ENCODE measurements at places on chromosomes 12 and 14.

- DNase-seq, result no peak
These were observed 15.4 kb upstream of the TRHDE start for GRCh38 chr12:72256725-72257124.

- peak; percentile 90 for DNase-seq
These were observed 98.3 kb downstream of the LRRC74A start for GRCh38 chr14:76924371-76925096.

GRCh38 chr14:44960646-44961045 is 1.1 kb downstream of the KLHL28 start:
- DNase-seq, result no peak

DNA sequence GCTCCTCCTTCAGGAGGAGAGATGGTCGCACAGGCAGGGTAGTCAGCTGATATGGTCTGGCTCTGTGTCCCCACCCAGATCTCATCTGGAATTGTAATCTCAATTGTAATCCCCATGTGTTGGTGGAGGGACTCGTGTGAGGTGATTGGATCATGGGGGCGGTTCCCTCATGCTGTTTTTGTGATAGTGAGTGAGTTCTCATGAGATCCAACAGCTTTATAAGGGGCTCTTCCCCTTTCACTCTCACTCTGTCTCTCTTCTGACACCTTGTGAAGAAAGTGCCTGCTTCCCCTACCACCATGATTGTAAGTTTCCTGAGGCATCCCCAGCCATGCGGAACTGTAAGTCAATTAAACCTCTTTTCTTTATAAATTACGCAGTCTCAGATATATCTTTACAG is 218.9 kb upstream of the TMTC1 start:
- DNase-seq, result no peak

DNA sequence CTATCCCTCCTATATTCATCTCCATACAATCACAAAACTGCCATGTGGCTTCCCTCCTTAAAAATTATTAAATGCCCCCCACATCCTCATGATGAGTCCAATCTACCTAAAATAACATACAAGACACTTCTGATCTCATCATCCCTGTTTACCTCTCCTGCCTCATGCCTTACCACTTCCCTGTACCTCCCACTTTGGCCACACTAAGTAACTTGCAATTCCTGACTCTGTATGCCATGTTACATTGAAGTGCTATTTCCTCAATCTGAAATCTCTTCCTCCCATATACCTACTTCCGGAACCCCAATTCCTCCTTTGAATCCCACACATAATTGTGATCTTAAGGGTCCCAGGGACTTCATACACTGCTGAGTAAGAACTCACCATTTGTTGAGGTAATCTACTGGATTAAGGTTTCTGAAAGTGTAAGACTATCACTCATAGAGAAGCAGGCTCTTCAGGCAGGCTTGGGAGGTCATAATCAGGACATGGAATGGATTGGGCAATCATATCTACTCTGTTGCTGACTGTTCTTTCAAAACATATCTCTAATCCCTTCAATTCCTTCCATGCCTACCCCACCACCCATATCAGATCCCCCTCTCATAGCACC is 117.6 kb upstream of the PLEKHG7 start:
- DNase-seq, result no peak

GRCh38 chr12:118900993-118901392 is 80.3 kb upstream of the SRRM4 start:
- DNase-seq, result no peak

GRCh38 chr14:105019861-105020814 is 745 bp downstream of the CDCA4 start:
- DNase-seq, result no peak

DNA sequence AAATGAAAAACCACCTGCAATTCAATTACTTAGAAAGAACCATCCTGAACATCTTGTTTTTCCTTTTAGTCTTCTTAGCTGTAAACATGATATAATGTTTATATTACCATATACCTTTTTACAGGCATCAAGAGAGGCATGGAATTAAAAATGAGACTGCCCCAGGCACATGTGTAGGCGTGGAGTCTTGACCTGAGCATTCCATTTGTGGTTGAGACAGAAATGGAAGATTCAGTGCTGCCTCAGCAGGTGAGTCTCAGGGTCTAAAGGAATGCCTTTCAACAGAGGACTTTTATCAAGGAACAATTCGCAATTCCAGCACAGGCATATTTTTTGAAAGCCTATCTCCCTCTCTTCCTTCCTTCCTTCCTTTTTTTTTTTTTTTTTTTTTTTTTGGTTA is 8.0 kb upstream of the NANOGNB start:
- DNase-seq, result no peak

DNA sequence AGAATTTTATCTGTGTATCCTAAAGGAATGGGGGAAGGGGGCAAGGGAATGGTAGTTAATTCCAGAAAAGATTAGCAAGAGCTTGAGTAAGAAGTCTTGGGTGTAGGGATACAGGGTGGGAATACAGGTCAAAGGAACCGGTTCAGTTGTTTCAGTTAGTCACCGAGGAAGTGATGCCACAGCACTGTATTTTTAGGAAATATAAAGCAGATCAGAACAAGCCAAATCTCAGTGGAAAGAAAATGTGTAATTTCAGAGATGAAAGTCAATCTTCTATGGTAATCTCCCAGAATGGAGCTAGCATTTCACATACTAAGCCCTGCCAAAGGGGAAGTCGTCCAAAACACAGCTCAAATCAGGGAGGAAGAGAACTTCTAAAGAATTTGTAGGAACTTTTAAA is 4.7 kb upstream of the TUBA1C start:
- DNase-seq, result no peak

- DNase-seq, result no peak
These were observed 27.0 kb downstream of the P2RX7 start for GRCh38 chr12:121159467-121160307.

DNA sequence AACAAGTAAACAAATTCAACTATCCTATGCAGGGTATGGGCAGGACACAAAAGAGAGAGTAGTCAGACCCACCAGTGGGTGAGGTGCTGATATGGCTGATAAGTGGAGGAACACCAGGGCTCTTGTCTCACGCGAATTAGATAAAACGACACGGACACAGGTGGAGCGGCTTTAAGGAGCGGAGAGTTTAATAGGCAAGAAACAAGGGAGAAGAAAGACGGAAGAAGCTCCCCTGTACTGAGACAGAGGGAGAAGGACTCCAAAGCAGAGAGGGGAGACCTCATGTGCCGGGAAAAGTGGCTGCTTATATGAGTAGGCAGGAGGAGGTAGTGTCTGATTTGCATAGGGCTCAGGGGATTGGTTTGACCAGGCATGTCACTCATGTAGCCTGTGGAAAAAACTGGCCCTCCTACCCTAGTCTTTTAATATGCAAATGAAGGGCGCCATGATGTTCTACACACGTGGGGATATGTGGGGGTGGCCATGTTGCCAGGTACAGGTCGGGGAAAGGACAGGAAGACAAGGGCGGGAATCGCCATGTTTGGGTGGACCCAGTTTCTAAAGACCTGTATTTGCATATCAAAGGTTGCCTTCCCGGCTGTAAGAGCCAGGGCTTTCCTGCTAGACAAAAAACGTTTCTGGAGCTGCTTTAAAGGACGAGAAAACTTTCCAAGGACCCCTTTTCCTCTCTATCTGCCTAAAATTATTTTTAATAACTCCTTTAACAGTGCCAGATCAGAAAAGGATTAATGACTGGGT is 28.8 kb downstream of the RPGRIP1 start:
- DNase-seq, result peak; percentile 95

DNA sequence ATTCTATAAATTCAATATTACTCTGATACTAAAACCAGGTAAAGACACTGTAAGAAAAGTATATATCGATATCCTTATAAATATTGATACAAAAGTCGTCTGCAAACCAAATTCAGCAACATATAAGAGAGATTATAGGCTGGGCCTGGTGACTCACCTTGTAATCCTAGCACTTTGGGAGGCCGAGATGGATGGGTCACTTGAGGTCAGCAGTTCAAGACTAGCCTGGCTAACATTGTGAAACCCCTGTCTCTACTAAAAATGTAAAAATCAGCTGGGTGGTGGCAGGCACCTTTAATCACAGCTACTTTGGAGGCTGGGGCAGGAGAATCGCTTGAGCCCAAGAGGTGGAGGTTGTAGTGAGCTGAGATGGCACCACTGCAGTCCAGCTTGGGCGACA is 13.5 kb upstream of the TUBA1C start:
- no peak for DNase-seq

GRCh38 chr12:23472329-23472971 is 477.0 kb downstream of the SOX5 start:
- no peak for DNase-seq

GRCh38 chr12:13383379-13383778 is 186.9 kb downstream of the EMP1 start:
- DNase-seq, result no peak

DNA sequence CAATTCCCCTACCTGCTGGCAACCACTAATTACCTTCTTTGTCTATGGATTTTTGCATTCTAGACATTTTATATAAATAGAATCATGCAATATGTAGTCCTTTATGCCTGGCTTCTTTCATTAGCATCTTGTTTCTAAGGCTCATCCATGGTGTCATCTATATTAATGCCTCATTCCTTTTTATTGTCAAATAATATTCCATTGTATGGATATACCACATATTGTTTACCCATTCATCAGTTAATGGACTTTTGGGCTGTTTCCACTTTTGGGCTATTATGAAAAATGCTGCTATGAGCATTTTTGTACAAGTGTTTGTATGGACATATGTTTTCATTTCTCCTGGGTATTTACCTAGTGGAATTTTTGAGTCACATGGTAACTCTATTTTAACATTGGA is 18.0 kb downstream of the CYP46A1 start:
- no peak for DNase-seq

- no peak for DNase-seq
These were observed 110.4 kb downstream of the TMTC1 start for GRCh38 chr12:29673346-29673745.

- no peak for DNase-seq
These were observed 3.8 kb downstream of the RILPL1 start for GRCh38 chr12:123529686-123530085.

DNA sequence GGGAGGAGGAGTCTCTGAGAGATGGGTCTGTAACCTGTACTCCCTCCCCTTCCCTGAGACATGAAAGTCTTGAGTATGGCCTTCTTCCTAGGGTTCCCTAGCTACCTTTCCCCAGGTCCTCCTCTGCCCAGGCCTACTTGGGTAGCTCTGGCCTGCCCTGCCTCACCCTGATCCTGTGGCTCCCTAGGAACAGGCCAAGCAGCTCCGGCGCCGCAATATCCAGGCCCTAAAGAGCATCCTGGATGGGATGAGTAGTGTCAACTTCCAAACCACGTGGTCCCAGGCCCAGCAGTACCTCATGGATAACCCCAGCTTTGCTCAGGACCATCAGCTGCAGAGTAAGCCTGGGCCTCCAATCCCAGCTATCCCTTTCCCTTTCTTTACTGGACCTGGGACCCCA is 12.3 kb downstream of the PRPF40B start:
- no peak for DNase-seq

DNA sequence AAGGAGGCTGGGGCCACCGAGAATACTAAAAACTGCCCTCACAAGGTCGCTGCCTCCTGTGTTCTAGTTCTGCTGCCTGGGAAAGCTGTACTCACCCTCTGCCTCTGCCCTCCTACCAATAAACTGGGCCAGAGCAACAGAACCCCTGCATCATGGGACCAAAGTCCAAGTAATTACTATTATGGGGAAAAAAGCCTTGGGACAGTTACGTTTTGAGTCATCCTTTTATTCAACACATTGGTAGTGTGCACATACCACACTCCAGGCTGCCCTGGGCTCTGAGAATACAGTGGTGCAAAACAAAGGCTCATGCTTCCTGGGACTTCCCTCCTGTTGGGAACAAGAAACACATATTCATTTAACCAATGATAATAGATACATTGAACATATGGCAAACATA is 49.0 kb downstream of the CACNA1C start:
- DNase-seq, result no peak

DNA sequence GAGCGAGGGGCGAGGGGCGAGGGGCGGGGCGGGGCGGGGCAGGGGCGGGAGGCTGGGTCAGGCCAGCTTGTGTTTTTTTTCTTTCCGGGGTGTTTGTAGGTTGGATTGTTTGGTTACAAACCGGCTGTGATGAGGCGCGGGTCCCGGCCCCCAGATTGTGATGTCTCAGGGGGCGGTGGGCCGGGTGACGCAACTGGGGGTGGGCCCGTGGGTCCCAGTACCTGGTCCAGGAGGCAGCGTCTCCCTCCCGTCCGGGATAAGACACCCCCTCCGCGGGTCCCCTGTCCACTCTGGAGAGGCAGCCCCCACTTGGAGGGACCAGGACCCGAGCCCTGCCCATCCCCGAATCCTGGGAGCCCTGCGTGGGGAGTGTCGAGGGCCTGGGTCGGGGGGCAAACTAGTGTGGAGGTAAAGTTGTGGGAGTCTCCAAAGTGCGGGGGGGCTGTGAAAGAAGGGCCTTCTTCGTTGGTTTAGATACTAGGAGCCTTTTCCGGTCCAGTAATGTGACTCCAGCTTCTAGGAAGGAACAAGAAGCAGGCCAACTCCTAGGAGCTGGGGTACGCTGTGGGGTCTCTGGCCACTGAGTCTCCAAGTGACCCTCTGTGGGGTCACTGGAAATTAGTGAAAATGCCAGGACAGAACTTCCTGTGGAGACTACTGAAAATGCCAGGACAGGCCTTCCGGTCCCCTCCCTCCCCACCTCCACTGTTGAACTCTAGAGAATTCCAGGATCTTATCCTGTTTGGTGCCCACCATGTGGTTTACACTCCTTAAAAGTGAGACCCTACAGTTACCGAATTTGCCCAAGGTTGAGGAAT is 579 bp upstream of the CLMN start:
- DNase-seq, result no peak
